CD8-positive, alpha-beta memory T cell (primary cell): ENCODE measurements at places on chromosomes 5 and 9.

- no peak for DNase-seq
Observed at GRCh38 chr9:98135938-98136337, 16.9 kb upstream of the TRIM14 start.

- DNase-seq = no peak
Observed at GRCh38 chr9:124513376-124513994, 6.3 kb upstream of the NR5A1 start.

DNA sequence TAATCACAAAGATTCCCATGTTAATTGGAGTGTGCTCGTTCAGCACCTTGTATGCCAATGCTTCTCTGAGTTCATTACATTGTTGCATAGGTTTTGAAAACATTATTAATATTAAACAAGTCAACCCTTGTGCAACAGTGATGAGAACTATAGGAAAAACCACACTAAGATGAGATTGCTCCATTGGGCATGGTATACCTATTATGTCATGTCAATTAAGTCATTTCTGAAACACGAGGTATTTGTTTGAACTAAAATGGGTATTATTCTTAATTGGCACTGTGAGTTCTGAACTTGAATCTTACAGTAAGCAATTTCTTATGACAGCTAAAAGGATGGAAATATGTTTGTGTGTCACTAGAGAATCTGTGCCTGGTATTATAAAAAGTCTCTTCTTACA lies 447.7 kb downstream of the EFNA5 start:
- DNase-seq = no peak

DNA sequence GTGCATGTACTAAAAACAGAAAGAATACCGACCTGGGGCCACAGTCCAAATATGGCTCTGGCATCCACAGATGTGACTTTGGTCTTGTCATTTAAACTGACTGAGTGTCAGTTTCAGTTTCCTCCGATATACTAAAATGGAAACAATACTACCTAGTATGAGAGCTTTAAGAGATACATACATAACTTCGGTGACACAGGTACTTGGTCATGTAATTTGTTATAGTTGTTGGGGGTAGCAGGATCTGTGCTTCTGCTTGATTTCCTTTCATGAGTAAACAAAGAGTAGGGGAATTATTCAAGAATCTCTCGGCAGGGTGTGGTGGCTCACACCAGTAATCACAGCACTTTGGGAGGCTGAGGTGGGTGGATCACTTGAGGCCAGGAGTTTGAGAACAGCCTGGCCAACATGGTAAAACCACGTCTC lies 32.1 kb downstream of the MTMR12 start:
- no peak for DNase-seq

GRCh38 chr5:124303366-124303765 lies 443.1 kb downstream of the ZNF608 start:
- DNase-seq = no peak

DNA sequence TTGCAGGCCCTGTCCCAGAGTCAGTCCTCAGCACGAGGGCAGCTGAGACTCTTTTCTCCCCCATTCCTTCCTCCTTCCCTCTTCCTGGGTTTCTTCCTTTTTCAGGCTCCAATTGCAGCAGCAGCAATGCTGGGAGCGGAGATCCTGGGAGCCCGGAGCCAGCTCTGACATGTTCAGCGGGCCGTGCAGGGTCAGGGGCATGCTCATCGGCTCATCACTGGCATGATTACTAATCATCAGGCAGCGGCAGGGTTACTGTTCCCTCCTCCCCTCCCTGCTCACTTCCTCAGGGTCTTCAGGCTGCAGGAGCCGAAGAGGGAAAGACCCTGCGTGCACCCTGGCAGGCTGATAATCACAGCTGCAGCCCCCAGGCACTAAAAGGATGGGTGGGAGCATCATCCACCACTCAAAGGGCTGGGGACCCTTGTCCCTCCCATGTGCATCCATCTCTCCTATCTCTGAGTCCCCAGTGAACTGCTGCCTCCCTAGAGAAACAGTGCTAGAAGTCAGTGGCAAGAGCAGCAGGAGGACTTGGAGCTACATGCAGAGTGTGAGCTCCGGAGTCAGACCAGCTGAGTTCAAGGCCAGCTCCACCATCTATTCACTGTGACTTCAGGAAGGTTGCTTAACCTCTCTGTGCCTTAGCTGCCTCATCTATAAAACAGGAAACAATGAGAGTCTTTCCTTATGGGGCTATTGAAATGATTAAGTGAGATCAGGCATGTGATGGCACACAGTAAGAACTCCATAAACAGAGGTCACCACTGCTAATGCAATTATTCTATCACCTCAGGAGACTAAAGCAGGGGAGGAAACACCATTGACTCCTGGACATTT lies 7.8 kb upstream of the KCNIP1 start:
- DNase-seq = no peak

DNA sequence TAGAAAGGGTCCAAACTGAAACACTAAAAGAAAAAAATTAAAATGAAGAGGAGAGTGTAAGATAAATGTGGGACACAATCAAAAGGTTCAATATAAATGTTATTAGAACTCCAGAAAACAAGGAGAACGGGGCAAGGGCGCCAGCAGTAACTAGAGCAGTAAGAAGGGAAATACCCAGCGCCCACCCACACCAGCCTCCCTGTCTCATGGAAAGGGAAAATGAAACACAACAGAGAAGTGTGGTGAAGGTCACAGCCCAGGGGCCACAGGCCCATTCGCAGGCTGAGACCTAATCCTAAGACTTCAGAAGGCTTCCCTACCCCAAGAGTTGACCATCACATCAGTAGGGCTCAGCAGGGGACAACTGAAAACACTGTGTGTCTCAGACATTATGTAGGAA lies 45.8 kb upstream of the CLK4 start:
- no peak for DNase-seq

GRCh38 chr9:16217943-16218701 lies 652.3 kb downstream of the BNC2 start:
- no peak for DNase-seq
